ENCODE measurements at places on chromosomes 4 and X. TPM values are rescaled to one million over a fixed set of nuclear protein-coding genes. Genes with fewer than 3 reads are reported as not detected.
A peak's percentile ranks its signal among the peaks of the same experiment; 100 is the strongest.

DNA sequence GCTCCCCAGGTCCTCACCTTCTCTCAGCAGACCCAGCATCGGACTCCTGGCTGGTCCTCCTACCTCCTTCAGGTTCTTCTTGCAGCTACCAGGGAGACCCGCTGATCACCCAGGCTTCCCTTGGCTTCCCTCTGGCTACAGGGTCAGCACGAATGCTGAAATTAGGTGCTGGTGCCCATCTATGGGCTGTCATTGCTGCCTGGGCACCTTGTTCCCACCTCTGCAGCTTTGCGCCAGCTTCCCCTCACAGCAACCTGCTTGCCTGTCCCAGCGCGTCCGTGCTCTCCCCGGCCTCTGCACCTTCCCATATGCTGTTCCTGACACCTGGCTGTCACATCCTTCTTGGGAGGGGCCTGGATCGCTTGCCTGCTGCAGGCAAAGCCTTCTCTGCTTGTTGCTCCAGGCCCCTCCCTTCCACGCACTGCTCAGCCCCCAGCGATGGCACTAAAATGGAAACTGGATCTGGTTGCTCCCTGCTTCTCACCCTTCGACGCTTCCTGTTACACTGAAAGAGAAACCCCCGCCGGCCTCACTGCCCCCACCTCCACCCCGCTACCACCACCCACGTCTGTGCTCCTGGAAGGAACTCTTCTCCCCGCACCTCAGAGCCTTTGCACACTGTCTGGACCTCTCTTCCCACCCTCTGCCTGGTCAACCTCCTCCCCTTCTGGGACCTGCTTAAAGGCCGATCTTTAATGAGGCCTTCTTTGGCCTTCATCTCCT, 22.2 kb downstream of the C4orf50 start:
- DNase-seq = no peak

The TSPAN5 gene
- total RNA-seq = 46.1 TPM

- DNase-seq = peak; percentile 82
Measured at GRCh38 chr4:57083090-57083489, 27.1 kb downstream of the IGFBP7 start.

- peak; percentile 1 for DNase-seq
Measured at GRCh38 chrX:135535077-135535940, 14.8 kb downstream of the INTS6L start.

The FRMPD4 gene
- 3.9 TPM for total RNA-seq

DNA sequence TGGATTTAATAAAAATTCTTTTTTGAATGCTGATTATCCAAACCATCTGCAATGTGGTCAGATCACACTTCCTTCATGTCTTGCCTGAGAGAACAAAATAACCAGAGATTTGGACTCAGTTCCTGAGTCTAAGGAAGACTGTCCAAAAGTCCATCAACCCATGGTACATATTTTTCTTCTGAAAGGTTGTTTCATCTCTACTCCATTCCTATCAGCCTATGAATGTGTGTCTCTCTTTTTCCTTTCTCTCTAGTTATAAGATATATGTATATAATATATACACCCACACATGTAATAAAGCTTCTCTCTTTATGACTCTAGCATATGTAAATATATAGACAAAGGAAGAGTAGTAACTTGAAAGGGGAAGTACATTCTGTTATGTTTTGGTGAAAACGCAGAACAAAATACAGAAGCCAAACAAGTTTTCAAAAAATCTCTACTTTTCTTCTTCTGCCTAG, 226.9 kb downstream of the ARHGAP24 start:
- DNase-seq = no peak

GRCh38 chr4:75658876-75659275, 14.3 kb downstream of the G3BP2 start:
- DNase-seq = peak; percentile 54

GRCh38 chr4:126548890-126549289, 1083.9 kb upstream of the INTU start:
- no peak for DNase-seq

DNA sequence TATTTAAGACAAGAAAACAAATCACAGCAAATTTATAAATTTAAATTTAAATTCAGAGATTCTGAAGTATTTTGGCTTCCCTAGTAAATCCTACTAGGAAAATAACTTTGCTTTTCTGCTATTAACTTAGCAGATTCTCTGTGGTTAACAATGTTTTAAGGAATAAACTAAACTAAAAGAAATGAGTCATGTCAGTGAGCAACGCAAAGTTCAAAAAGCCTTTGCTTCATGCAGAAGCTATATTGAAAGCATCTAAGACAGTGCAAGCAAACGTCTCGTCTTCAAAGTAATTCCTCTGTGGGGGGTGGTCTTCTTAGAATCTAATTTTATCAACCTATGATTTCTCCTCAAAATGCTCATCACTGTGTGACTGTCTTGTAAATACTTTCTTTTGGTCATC, 30.1 kb downstream of the GABRB1 start:
- peak; percentile 20 for DNase-seq

The CLTRN gene
- total RNA-seq = under 0.01 TPM

DNA sequence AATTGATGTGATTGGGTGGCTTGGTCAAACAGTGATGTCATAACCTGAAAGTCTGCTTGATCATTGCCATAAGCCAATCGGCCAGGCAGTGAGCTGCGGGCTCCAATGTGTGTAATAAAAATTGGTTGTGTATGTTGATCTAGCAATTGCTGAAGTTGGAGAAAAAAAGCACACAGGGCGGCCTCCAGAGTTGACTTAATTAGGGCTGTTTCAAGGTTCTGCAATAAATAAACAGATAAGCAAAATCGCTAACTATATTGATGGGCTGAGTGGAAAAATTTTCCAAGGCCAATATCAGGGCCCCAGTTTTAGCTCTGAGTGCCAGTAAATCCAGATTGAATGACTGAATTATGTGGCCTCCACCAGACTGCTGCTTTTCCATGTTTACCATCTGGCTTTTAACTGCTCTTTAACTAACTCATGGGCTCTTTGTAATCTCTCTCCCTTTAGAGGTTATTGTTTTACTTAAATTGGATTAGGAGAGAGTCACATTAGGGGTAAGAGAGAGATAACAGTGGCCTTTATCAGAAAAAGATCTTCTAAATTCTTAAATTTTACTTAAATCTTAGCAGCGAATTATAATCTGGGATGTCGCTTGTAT, 160.6 kb upstream of the WDFY3 start:
- DNase-seq = no peak

DNA sequence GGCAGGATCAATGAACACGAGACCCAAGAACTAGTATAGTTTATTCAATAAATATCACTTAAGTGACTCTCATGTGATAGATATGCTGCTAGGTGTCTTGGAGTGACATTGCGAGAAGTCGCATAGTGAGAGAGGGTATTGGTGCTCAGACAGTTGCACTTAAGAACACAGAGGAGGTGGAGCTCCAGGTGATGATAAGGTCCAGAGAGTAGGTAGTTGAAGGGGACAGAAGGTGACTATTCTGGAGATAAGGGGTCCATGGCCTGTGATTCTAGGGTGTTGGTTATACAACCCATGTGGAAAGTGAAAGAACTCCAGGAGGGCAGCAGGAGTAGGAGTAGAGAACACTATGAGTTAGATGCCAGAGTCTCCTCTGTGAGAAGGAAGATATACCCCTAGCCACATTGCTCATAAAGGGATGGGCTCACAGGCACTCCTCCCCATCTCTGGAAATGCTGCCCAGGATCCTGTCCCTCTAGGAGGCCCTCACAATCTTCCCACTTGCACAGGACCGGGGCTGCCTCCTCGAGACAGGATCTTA, 9.2 kb downstream of the MAGED1 start:
- no peak for DNase-seq

GRCh38 chrX:50684871-50685270, 129.1 kb downstream of the SHROOM4 start:
- no peak for DNase-seq

The UGT2A3 gene
- not detected for total RNA-seq

DNA sequence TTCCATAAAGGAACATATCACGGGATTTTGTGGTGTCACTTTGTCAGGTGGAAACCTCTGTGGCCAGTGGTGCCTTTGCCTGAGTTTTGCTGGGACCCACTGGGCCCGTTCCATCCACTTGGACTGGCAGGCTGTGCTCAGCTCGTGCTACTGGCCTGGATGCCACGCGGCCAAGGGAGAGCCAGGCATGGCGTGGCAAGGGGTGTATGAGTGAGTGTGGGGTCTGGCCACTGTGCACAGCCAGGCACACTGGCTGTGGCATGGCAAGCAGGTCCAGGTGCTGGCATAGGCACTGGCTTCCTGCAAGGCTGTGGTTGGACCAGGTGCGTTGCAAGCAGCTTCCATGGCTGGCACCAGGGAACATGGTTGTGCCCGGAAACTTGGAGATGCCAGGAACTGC, 60.8 kb downstream of the TBCK start:
- DNase-seq = no peak

The PPP2R2C gene
- not detected for total RNA-seq

- DNase-seq = no peak
Measured at GRCh38 chrX:67558267-67558666, 14.4 kb downstream of the AR start.

The TMSB15C gene
- total RNA-seq = 5.2 TPM
